SHP77 (cell line): ENCODE measurements at places on chromosomes 5 and 9.

DNA sequence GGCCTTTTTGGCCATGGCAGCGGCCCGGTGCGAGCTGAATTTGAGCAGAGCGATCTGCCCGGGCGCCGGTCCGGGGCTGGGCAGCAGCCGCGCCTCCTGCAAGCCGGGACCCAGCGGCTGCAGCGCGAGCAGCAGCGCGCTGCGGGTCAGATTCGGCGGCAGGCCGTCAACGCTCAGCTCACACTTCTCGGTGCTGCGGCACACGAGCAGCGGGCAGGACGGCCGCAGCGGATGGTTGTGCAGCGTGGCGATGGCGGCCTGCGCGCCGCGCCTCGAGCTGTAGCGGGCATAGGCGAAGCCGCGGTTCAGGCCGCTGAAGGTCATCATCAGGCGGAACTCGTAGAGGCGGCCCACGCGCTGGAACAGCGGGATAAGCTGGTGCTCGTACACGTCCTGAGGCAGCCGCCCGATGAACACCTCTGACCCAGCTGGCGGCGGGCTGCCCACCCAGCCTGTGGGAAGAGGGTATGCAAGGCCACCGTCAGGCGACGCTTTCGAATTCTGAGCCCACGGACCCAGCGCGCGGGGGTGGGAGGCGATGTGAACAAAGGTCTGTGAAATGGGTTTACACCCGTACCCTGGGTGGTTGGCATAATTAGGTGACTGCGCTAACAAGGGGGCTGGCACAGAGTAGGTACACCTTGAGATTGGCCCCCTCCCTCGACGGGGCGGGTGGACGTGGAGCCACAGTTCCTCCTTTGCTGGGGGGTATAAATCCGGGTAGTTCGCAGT lies 755 bp downstream of the DND1 start:
- peak; percentile 17 for DNase-seq

DNA sequence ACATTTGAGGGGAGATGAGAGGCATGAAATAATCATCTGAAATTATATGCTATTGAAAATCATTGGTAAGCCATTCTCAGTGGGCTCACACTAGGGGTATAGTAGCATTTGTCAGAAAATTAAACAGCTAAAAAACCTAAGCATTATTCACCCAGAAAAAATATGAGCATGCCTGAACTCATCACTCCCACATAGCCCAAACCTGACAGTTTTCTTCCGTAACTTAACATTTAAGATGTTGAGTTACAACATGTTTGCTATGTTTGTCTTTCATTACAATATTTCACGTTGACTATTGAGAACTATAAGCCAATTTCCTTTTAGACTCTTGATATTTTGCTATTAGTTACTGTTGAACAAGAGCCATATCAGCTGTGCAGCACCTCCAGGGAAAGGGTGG lies 23.5 kb upstream of the GHR start:
- DNase-seq: no peak

DNA sequence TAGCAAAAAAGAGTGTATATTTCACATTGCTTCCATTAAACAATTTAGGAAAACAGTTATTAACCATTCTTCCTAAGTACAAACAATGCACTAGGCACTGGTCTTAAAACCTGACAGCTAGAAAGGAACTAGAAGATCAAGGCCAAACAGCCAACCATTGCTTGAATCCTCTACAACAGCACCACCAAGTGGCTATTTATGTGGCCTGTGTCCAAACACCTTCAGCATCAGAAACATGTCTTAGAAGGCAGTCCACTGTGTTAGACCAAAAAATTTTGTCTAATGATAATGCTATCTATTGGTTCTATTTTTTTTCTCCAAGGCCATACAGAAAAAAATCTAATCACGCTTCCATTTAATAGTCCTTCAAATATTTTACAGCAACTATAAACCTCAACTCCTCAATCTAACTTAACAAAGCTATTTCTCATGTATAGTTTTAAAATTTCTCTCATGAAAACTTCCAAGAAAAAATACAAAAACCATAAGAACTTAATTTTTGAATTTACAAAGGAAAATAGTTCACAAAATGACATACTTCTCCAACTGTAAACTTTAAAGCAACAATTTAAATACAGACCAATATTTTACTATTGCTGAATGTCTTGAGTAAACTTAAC lies 36.1 kb downstream of the CAAP1 start:
- DNase-seq: peak; percentile 70

- DNase-seq: no peak
Measured at GRCh38 chr9:98966676-98967075, 23.0 kb downstream of the COL15A1 start.

DNA sequence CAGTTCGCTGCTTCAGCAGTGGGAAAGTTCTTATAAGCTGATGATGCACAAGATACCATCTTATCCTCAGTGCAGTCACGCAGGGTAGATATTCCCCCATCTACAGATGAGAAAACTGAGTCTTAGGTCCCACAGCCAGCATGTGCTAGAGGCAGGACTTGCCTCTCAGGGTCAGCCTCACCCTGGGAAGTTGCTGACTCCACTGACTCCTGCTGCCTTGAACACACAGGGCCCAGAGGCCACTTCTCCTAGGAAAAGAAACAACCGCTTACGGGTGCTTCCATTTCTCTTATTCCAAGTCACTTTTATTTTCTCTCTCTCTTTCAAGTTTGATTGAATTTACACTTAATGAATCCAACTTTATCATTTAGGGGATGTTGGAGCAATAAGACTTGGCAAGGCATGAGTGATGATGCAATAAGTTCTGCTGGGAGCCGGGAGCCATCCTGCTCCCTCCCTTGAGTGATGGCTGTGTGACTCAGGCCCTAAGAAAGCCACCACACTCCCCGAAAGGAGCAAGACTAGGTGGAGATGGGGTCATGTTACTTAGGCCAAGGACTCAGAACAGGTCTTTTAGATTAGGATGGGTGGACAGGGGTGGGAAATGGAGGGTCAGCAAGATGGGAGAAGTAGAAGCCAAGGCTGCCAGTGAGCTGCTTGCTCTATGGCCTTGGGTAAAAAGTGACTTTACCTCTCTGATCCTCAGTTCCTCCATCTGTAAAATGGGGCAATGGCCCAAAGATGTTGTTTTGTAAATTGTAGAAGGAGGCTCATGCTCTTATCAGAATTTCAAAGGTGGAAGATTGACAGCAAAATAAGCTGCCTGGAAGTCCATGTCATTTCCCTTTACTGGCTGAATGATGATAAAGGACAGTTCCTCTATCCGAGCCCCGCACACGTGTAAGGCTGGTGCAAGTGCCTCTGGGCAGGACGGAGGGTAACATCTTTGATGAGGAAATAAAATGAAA lies 67.4 kb upstream of the ZNF618 start:
- DNase-seq: no peak

GRCh38 chr5:32865475-32865874 lies 154.4 kb downstream of the NPR3 start:
- DNase-seq: no peak

- DNase-seq: no peak
Measured at GRCh38 chr5:27497491-27497890, 459.1 kb upstream of the CDH9 start.

DNA sequence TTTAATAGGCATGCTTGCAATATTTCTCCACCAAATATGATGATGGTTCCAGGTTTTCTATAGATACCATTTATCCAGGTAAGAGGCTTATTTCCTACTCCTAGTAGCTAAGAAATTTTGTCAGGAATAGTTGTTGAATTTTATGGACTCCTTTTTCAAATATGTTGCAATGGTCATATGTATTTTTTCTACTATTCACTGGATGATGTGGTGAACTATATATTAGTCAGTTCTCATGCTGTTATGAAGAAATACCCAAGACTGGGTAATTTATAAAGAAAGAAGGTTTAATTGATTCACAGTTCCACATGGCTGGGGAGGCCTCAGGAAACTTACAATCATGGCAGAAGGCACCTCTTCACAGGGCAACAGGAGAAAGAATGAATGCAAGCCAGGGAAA lies 141.1 kb upstream of the NR3C1 start:
- no peak for DNase-seq

- DNase-seq: no peak
Measured at GRCh38 chr9:103014242-103014641, 19.1 kb downstream of the CYLC2 start.

GRCh38 chr5:146832985-146833732 lies 45.4 kb downstream of the PPP2R2B start:
- no peak for DNase-seq

- no peak for DNase-seq
Measured at GRCh38 chr9:38445154-38446043, 21.1 kb upstream of the IGFBPL1 start.

DNA sequence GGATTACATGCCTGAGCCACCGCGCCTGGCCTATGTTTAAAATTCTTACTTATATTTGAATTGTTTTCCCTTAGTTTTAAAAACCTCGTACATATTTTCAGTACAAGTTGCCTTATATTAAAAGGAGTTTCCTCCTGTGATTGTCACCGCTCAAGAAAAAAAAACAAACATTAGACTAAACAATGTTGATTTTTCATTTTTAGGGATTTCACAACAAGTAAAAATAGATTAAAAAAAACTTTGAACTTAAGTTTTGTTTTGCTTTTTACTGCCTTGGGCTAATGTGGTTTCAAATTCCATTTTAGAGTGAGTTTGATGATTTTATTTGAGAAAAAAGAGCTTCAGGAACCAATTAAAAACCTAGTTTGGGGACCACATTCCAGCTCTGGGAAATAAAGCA lies 1196.6 kb upstream of the CDH18 start:
- no peak for DNase-seq

GRCh38 chr5:55857247-55857640 lies 6.1 kb downstream of the IL31RA start:
- DNase-seq: no peak

DNA sequence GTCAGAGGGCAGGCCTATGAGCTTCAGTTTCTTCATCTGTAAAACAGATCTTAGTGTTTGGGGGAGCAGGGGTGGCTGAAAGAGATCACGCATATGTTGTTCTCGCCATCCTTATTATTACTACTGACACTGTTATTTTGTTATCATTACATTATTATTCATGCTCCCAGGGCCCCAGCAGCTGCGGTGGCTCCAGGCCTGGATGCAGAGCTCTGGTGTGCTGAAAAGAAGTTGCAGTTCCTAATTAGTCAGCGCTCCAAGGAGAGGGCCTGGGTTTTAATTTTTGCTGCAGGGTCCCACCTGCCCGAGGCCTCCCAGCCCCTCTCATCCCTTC lies 19.5 kb downstream of the CXXC5 start:
- DNase-seq: no peak

DNA sequence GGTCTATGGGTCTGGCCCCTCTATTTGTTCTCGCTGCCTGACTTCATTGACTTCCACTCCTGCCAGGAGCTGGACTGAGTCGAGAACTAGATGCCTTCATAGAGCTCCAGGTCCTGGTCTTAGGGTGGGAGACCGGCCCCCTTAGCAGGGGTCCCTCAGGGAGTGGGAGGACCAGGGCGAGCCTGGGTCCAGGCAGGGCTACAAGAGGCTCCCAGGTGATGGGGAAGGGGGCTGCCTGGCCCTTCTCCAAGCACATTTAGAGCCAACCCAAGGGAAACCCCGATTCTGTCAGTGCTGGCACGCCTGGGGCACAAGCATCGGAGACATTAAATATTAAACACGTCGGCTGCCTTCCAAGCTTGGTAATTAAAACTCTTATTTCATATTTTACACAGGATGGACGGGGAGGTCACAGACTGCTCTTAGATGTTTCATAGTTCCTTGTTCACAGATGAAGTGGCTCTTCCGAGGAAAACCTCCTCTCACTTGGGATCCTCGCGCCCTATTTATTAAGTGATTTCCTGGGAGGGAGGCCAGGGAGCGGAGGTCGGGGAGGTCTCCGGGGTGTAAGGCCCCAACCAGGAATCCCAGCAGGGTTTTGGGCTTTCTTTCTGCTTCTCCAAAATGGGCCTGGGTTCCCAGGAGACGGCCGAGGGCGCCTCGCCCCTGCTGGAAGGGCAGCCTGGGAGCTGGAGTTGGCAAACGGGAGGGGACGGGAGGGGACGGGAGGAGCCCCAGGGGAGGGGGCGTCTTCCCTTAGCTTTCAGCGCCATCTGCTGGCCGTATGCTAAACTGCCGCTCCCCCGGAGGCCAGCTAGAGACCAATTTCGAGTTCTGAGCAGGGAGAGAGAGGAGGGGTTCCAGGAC lies 23.4 kb upstream of the ZBTB43 start:
- DNase-seq: peak; percentile 78

- DNase-seq: no peak
Measured at GRCh38 chr5:141957367-141957996, 520 bp downstream of the PCDH12 start.

DNA sequence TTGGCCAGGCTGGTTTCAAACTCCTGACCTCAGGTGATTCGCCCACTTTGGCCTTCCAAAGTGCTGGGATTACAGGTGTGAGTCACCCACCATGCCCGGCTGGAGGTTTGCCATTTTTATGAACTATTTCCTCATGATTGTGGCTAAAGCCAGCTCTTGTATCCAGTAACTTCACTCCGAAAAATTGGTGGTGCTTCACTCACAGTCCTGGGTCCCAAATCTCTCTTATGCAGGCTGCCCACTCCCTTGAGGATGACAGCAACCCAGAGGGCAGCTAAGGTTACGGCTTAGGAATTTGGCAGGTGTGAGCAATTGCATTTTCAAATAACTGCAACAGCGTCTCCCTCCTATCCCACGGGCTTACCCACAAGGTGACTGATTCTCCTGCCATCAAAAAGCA lies 23.4 kb upstream of the FUBP3 start:
- DNase-seq: no peak

DNA sequence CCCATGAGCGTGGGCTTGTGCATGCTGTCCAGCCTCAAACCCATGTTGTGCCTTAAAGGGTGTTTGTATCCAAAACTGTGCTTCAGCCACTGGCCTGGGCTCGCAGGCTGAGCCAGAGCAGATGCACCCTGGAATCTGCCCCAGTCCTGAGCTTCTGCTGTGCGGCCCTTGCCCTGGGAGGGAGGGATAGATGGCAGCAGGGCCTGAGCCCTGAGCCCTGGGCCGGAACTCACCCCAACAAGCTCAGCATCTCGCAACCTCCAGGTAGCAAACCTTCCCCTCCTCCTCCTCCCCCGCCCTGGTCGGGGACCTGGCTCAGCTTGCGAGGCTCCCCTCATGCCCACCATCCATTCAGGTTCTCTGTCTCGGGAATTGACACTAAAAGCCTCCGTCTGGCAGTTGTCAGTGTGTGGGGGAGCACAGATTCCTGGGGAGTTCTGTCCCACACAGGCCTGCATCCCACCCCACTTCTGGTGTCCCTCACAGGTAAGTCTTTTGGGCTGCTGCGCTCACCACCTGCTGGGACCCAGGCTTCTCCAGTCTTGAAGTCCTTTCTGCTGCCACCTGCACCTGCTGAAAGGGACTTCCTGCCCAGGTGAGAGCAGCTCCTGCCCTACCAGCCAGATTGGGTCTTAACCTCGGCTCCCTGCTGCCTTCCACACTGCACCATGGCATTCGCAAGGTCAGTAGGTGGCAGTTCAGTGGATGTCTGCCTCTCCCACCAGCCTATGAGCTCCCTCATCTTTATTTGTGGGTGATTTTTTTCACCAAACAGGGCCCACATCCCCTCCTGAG lies 55.2 kb upstream of the OLFM1 start:
- DNase-seq: no peak

GRCh38 chr5:1685066-1685465 lies 114.6 kb downstream of the MRPL36 start:
- DNase-seq: no peak

- DNase-seq: no peak
Measured at GRCh38 chr9:35026671-35027070, 37.1 kb downstream of the DNAJB5 start.

DNA sequence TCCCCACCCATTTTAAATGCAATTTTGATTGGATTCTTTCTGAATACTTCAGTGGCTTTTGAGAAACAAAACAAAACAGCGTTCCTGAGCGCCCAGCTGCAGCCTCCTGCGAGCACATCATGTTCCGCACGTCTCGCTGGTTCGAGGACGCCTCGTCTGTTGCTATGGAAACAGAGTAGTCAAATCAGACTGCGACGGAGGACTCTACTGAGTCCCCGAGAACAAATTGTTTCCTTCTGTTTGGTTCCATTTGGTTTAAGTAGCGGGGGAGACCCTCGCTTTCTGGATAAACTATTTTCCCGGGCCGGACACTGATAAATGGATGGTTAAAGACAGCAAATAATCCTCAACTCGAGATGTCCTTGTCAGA lies 69.0 kb downstream of the SLC28A3 start:
- no peak for DNase-seq
